Activated CD4-positive, alpha-beta T cell treated with anti-CD3 and anti-CD28 coated beads for 24 hours (primary cell): ENCODE measurements at places on chromosomes 12 and 14.

DNA sequence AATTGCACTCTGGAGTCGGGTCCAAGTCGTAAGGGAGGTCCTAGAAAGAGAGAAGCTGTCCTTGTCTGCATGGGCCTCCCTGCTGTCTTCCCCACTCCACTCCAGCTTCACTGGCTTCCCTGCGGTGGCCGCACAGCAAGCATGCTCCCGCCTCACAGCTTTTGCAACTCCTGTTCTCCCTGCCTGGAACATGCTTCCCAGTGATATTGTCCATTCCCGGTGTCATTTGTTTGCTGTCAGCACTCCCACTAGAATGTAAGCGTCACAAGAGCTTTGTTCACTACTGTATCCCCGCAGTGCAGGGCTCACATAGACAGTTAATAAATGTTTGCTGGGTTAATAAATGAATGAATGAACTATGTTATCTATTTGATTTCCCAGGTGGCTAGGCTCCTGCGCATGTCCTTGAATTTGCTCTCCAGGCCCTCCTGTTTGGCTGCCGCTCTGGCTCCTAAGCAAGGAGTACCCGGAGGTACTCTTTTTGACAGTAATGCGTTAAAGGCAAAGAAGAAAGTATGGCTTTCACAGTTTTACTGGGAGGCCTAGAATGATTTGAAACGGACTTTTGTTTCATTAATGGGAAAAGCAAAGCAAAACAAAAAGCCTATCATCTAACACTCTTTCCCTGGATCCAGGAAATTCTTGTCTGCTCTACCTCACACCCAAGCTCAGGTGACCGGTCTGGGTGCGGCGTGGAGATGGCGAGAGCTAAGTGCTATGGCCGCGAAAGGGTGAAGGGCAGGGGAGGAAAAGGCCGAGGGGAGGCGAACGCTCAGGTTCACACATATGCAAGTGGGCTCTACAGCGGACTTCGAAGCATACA, 6.2 kb upstream of the SLC7A7 start:
- no peak for DNase-seq

DNA sequence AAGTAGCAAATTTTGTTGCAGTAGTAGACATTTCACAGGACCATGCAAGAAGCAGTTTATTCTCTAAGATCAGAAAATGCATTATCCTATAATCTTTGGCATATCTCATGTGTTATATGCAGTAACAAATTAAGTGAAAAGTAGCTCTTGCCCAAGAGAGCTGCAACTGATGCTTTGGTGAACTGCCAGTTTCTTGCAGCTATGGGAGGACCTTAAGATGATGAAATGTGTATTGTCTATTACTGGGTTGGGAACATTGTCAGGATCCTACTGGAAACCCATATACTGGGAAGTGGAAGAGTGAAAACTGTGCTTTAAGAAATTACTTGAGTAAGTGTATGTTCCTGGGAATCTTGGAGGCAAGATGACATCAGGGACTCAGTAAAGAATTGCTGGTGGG, 238.8 kb downstream of the DACT1 start:
- no peak for DNase-seq

DNA sequence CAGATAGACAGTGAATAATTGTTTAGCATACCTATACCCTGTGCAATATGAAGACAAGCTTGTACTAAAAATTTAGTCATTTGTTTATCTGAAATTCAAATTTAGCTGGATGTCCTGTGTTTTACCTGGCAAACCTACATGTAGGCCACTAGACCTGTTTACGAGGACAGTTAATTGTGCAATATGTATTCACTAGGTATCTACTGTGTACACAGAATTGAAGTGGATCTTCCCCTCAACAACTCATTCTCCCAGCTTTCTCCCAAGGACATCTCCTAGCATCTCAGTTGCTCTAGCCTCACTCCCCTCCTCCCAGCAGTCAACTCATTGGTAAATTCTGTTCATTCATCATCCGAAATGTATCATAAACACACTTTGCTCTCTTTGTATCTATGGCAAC, 25.3 kb downstream of the AK7 start:
- DNase-seq: no peak

GRCh38 chr14:81437244-81437643, 37.1 kb upstream of the STON2 start:
- DNase-seq: no peak

DNA sequence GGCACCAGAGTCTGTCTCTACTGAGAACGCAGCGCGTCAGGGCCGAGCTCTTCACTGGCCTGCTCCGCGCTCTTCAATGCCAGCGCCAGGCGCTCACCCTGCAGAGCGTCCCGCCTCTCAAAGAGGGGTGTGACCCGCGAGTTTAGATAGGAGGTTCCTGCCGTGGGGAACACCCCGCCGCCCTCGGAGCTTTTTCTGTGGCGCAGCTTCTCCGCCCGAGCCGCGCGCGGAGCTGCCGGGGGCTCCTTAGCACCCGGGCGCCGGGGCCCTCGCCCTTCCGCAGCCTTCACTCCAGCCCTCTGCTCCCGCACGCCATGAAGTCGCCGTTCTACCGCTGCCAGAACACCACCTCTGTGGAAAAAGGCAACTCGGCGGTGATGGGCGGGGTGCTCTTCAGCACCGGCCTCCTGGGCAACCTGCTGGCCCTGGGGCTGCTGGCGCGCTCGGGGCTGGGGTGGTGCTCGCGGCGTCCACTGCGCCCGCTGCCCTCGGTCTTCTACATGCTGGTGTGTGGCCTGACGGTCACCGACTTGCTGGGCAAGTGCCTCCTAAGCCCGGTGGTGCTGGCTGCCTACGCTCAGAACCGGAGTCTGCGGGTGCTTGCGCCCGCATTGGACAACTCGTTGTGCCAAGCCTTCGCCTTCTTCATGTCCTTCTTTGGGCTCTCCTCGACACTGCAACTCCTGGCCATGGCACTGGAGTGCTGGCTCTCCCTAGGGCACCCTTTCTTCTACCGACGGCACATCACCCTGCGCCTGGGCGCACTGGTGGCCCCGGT, at the start of gene PTGDR:
PTGDR (plus strand) TSS at position 198 of the 778 bp plus-strand sequence; CDS start at position 315, 117 bp downstream.
- no peak for DNase-seq

- no peak for DNase-seq
Measured at GRCh38 chr12:41943671-41944070, 201.0 kb downstream of the GXYLT1 start.

DNA sequence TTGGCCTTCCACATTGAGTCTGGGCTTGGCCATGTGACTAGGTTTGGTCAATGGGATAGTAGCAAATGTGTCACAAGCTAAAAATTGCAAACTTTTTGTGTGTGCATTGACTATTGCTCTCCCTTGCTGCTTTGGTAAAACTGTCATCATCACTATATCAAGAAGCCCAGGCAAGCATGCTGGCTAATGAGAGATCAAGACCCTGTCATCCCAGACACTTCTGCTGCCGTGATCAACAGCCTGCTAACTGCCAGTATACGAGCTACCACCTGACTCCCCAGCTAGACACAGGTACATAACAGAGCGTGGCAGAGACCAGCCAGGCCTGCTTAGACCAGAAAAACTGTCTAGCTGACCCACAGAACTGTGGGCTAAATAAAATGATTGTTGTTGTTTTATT, 456.7 kb upstream of the DCN start:
- DNase-seq: no peak

- DNase-seq: no peak
Measured at GRCh38 chr12:109130297-109131153, 14.1 kb downstream of the ACACB start.

DNA sequence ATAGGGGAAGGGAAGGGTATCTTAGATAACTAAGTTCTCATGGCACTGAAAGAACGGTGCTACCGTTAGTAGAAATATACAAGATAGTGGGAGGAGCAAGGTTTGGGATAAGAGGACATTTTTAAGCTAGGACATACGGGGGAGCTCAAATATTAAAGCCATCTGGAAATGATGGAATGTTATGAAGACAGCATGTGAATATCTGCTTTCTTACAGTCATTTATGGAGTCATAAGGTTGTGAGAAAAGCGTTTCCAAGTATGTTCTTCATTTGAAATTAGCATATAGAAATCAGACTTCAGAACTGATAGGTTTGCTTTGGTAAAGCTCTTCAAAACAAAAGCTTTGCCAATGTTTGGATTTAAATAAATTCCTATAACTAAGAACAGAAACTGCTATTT, 62.3 kb downstream of the OTOGL start:
- no peak for DNase-seq

DNA sequence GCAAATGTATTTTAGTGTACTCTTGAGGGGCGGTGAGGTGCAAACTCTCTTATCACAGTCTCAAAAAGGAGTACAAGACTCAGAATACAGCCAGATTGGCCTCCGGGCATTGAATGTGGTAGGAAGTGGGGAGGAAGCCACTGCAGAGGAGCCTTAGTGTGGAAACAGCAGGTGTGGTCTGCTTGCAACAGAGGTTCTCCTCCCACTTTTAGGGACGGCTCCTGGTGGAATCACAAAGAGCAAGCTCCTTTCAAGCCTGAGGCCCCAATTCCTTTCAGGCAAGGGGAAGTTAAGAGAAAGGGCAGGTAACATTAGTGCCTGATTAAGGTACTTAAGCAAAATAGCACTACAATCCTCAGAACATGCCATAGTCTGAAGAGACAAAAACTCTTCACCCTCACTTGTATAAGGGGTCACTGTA, 23.7 kb upstream of the SLC2A3 start:
- no peak for DNase-seq

DNA sequence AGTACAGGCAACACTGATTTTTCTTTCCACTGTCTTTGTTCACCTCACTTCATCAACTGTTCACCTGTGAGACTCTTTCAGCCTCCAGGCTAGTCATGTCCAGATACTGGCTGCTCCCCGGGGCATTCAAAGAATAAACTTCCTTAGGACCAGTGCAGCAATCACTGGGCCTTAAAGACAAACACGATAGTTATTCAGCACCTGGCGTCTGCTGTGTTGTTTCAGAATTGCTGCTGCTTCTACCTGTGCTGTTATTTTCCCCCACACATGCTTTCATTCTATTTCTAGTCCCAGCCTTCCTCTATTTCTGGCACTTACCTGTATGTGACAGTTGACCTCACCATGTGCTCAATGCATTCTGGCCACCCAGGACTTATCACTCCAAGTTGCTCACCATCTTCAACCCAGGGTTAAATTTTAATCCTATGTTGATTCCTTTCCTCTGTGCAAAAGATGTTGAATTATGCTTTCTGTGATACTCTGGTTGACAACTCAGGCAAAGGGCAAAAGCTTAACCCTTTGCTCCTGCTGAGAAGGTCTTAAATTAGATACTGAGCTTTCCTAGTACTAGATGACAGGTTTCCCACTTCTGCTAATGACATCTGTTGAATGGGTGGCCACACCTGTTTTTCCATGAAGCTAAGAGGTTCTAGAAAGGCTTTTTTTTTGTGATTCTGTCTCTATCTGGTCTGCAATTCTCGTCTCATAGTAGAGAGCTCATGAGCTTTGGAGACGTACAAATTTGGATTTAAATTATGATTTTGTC, 41.4 kb downstream of the PTPRQ start:
- no peak for DNase-seq

DNA sequence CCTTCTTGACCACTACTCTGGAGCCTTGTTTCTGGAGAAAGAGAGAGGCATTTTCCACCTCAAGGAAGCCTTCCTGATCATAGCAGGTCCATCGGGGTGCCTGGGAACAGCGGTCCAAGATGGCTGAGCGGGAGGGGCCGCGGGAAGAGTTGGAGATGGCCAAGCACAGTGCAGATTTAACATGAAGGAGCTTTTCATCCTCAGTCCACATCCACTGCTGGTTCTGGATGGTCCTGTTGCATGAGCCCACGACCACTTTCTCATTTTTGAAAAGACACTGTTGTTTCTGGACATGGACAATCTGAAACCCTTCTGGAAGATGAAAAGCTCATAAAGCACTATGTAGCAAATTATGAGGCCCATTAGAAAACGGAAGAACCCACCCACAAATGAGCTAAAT, 1.5 kb downstream of the PTPRB start:
- no peak for DNase-seq

GRCh38 chr12:87960566-87960965, 68.6 kb downstream of the C12orf50 start:
- no peak for DNase-seq

GRCh38 chr12:109191621-109192250, 75.3 kb downstream of the ACACB start:
- DNase-seq: no peak

- no peak for DNase-seq
Measured at GRCh38 chr12:82090165-82090564, 268.0 kb downstream of the CCDC59 start.

GRCh38 chr14:55243386-55243785, 27.8 kb upstream of the FBXO34 start:
- no peak for DNase-seq

DNA sequence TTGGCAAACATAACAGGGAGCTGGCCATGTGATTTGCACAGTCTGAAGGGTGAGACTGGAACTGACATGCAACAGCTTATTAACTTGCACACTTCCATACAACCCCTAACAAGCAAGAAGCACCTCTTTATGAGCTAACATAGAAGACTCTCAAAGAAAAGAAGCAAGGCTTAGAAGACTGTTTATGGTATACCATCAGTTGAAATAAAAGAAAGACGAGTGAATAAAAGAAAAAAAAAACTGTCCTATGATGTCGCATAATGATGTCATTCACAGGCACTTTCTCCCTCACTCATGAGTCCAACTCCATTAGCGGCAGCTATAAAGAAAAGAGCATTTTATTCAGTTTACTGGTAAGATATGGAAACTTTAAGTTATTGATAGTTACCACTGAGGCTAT, 3.3 kb upstream of the MDM1 start:
- no peak for DNase-seq

DNA sequence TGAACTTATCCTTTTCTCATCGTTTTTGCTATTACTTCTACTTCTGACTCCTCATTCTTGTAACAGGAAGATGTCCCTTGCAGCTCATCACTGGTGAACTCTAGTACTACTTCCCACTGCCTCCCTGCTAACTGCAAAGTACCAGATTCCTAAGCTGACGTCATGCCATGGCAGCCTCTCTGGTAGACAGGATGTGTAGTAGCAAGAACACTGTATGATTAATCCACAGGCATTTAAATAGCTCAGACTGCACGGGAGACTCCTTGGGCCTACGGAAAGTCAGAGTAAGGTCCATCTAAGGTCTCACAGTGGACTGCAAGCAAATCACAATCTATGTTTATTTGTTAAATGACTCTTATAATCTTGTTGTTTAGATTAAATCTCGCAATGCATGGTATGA, 43.5 kb downstream of the DNAI7 start:
- DNase-seq: no peak

GRCh38 chr12:82912406-82912805, 225.7 kb downstream of the TMTC2 start:
- DNase-seq: no peak

- DNase-seq: no peak
Measured at GRCh38 chr12:101038289-101038871, 171.7 kb downstream of the SLC5A8 start.
